ENCODE measurements at places on chromosomes 12 and 14. TPM values are rescaled to one million over a fixed set of nuclear protein-coding genes. Genes with fewer than 3 reads are reported as not detected.

The CCDC38 gene
- total RNA-seq = not detected

GRCh38 chr12:107108995-107109508, 15.7 kb upstream of the CRY1 start:
- H3K27me3 ChIP-seq = peaks cover 7% of the 10 kb centered on the region
- DNase-seq = no peak
- H3K4me3 ChIP-seq = no peak overlapping the region
- peaks cover 2% of the 10 kb centered on the region for H3K4me1 ChIP-seq

GRCh38 chr14:67962215-67962644, 142.7 kb downstream of the RAD51B start:
- H3K27me3 ChIP-seq = no peaks in the 10 kb centered on the region
- H3K36me3 ChIP-seq = no peaks in the 10 kb centered on the region
- H3K4me1 ChIP-seq = no peaks in the 10 kb centered on the region
- DNase-seq = no peak
- H3K27ac ChIP-seq = no peak overlapping the region

GRCh38 chr14:96077983-96078624, 38.9 kb downstream of the C14orf132 start:
- no peak overlapping the region for H3K4me3 ChIP-seq
- H3K27ac ChIP-seq = no peak overlapping the region
- no peaks in the 10 kb centered on the region for H3K27me3 ChIP-seq
- peaks cover 4% of the 10 kb centered on the region for H3K4me1 ChIP-seq
- H3K36me3 ChIP-seq = no peaks in the 10 kb centered on the region

The PLBD2 gene
- total RNA-seq = 69.7 TPM

The OVCH1 gene
- not detected for total RNA-seq

DNA sequence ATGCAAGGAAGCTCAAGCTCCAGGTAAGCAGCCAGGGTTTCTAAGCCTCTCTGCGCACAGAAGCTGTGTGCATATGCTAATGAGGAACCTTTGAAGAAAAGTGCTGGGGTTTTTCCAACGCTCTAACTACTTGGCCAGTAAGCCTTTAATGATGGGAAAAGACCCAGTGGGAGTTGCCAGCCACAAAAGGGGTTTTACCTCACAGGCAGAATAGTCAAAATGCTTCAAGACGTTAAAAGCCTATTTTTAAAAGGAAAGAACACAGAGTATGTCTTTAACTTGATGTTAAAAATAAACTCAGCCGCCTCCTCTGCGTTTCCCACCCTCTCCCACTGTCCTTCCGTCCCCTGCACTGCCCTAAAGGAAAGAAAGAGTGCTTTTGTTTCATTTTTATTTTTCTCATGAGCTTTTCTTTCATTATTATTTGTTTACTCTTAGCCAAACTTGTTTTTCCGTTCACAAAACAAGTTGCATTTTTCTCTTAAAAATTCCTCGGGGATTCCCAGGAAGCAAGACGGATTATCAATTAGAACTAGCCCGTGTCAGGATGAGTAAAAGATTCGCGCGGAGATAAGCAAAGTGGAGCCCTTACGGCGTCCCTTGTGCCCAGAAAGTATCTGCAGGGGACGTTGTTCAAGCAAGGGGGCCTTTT, 209.8 kb upstream of the NUDT4 start:
- H3K4me3 ChIP-seq = peak overlapping the region; percentile 42
- no peaks in the 10 kb centered on the region for H3K4me1 ChIP-seq
- H3K27ac ChIP-seq = peak overlapping the region; percentile 44
- H3K36me3 ChIP-seq = no peaks in the 10 kb centered on the region
- no peak for DNase-seq
- H3K27me3 ChIP-seq = peaks cover 8% of the 10 kb centered on the region

DNA sequence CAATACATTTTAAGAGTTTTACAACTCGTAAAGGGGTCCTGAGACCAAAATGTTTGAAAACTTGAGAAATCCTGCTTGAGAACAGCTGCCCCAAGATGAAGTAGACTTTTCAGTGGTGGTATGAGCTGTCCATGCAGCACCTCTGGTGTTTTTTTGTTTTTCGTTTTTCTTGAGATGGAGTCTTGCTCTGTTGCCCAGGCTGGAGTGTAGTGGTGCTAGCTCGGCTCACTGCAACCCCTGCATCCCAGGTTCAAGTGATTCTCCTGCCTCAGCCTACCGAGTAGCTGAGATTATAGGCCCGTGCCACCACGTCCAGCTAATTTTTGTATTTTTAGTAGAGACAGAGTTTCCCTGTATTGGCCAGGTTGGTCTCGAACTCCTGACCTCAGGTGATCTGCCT, 5.5 kb downstream of the PAPOLA start:
- H3K4me1 ChIP-seq = peaks cover 45% of the 10 kb centered on the region
- no peak overlapping the region for H3K27ac ChIP-seq
- H3K27me3 ChIP-seq = no peaks in the 10 kb centered on the region
- H3K4me3 ChIP-seq = no peak overlapping the region

The GARIN6 gene
- not detected for total RNA-seq

GRCh38 chr12:120231316-120232011, 30.6 kb upstream of the RPLP0 start:
- H3K27me3 ChIP-seq = no peaks in the 10 kb centered on the region
- H3K4me3 ChIP-seq = 0 out of 2 replicates have a peak overlapping the region, but pooled peaks have one; percentile 9
- H3K36me3 ChIP-seq = peaks cover 3% of the 10 kb centered on the region
- peak overlapping the region; percentile 100 for H3K27ac ChIP-seq

The OR4E2 gene
- not detected for total RNA-seq

DNA sequence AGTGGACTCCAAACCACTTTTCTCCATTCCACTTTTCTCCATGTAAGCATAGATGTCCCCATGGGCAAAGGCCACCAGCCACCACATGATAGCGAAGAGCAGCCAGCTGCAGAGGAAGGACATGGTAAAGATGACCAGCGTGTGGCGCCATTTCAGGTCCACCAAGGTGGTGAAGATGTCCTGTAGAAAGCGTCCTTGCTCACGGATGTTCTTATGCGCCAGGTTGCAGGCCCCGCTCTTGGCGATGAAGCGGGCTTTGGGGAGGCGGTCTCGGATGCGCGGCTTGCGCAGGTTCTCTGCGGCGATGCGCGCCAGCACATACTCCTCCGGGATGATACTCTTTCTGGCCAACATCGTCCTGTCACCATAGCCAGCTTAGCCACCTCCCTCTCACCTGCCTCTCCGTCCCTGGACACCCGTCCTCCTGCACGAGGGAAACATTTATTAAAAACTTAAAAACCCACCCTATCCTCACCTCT, 1.2 kb downstream of the KCNJ8 start:
- DNase-seq = no peak
- H3K27ac ChIP-seq = no peak overlapping the region

- peaks cover 39% of the 10 kb centered on the region for H3K27me3 ChIP-seq
- H3K4me3 ChIP-seq = no peak overlapping the region
- no peak overlapping the region for H3K27ac ChIP-seq
- no peaks in the 10 kb centered on the region for H3K4me1 ChIP-seq
These were observed 91.8 kb downstream of the PLXNC1 start for GRCh38 chr12:94240171-94240570.

DNA sequence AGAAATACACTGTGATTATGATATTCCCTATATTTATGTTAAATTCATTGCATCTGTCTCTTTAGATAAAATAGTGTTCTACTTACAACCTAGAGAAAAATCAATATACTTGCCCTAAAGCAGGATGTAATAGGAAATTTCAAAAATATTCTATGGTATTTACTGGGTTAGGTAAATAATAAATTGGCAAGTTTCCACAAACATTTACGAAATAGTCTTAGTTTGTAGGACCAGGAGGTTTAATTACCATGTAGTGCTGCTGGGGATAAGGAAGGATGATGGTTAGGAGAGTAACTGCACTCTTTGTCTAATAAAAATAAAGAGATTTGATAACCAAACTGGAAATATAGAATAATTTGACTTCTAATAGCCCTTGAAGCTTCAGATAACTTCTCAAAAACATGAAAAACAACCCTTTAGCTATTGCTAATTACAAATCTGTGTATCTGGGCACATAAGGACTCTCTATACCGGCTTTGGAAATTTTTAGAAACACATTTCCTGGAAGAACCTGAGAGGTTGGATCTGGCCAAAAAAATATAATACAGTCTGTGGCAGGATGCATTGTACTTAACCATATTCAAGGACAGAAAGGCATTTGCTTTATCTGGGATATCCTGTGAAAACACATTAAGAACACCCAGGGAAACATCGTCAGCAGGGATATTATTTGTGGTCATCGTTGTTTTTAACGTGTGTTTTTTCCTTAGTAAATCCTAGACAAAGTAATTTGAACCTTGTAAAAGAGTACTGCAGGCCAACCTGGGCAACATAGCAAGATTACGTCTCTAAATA, 36.7 kb upstream of the TMCC3 start:
- H3K4me3 ChIP-seq = no peak overlapping the region
- H3K27ac ChIP-seq = no peak overlapping the region
- H3K36me3 ChIP-seq = no peaks in the 10 kb centered on the region
- no peak for DNase-seq
- no peaks in the 10 kb centered on the region for H3K4me1 ChIP-seq

The SLC6A15 gene
- total RNA-seq = 0.36 TPM

The GPD1 gene
- total RNA-seq = 0.28 TPM

The NUDT14 gene
- 75.3 TPM for total RNA-seq

DNA sequence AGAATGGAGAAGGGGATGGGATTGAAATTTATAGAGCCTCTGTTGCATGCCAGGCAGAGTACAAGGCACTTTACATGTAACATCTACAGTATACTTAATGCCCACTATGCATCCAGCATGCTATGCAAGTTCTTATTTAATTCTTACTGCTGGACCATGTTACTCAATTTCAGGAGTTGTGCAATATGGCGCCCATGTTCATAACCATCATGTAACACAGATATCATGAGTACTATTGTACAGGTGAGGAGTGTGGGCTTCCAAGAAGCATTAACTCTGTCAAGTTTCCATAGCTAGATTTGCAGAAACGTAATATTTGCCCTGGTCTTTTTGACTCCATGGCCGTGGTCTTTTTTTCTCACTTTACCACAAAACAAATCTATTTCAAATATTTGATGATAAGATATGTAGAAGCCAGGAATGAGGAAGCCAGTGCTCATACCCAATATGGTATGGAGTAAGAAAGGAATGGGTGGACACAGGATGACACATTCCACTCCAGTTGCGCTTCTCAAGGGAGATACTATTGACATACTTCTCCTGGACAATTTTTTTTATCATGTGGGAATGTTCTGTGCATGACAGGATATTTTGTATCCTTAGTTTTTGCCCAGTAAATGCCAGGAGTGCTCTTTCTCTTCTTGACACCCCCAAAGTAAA, 191.8 kb downstream of the C12orf75 start:
- no peaks in the 10 kb centered on the region for H3K36me3 ChIP-seq
- no peaks in the 10 kb centered on the region for H3K4me1 ChIP-seq
- no peak for DNase-seq
- no peak overlapping the region for H3K27ac ChIP-seq

The PIANP gene
- total RNA-seq = 0.13 TPM

The HPD gene
- 0.51 TPM for total RNA-seq

The SPIC gene
- total RNA-seq = not detected

DNA sequence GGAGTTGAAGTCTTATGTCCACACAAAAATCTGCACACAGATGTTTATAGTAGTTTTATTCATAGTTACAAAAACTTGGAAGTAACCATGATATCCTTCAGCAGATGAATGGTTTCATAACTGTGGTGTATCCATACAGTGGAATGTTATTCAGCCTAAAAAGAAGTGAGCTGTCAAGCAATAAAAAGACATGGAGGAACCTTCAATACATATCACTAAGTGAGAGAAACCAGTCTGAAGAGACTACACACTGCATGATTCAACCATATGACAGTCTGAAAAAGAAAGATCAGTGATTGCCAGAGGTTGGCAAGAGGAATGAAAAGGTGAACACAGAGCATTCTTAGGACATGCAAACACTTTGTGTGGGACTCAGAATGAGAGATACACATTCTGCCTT, 18.6 kb upstream of the IFNG start:
- no peaks in the 10 kb centered on the region for H3K36me3 ChIP-seq
- DNase-seq = no peak
- no peaks in the 10 kb centered on the region for H3K4me1 ChIP-seq
- no peak overlapping the region for H3K27ac ChIP-seq

DNA sequence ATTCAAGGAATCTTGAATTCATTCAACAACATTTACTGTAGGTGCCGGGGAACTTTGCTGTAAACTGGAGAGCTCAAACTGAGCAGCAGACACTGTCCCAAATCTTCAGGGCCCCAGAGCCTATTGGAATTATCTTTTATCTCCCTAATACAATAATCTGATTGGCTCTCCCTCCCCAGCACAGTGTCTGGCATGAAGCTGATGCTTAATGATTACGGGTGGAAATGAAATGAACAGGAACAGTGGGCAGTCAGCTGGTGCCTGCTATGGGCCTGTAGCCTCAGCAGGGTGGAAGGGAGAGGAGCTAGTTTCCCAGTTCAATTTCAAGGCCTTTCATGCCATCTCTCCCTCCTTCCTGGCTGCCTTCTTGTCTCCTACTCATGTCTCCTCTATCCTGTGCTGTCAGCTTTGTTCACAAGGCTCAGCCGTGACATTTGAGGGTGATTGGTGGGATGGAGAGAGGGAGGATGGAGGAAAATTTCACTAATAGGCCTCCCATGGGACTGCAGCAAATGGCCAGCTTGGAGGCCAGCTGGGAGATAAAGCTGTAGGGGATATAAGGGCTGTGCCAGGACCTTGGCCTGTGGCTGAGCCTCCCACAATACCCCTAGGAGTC, 4.3 kb upstream of the RAPGEF3 start:
- DNase-seq = no peak
- H3K27ac ChIP-seq = no peak overlapping the region
- H3K4me1 ChIP-seq = peaks cover 14% of the 10 kb centered on the region

DNA sequence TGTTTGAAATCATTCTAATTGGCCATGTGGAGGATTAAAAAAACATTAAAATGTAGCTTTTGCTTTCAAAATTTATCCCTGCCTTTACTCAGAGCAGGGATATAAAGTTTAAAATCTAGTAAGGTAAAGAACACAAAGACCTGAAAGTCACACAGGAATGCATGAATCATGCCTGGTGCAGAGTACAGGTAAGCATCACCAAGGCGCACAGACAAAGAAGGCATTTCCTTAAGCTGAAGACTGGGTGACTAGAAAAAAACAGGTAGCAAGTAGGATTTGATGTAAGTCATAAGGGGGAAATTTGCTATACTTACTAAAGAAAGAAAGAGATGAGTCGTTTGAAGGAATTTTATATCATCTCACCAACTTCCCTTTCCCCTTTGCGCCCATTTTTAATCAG, 405.6 kb downstream of the GXYLT1 start:
- no peaks in the 10 kb centered on the region for H3K4me1 ChIP-seq
- H3K36me3 ChIP-seq = no peaks in the 10 kb centered on the region
- no peaks in the 10 kb centered on the region for H3K27me3 ChIP-seq
- no peak for DNase-seq
- H3K4me3 ChIP-seq = no peak overlapping the region
- H3K27ac ChIP-seq = no peak overlapping the region
